ENCODE measurements at places on chromosomes 2 and 18. TPM values are rescaled to one million over a fixed set of nuclear protein-coding genes. Genes with fewer than 3 reads are reported as not detected.

The RGPD3 gene
- total RNA-seq = 0.13 TPM

The SIX2 gene
- 0.39 TPM for total RNA-seq

The FOXD4L1 gene
- total RNA-seq = 0.31 TPM

The ABHD1 gene
- total RNA-seq = 1.3 TPM

The FEV gene
- not detected for total RNA-seq

The ACTG2 gene
- total RNA-seq = 0.11 TPM

The XIRP2 gene
- not detected for total RNA-seq

The USP40 gene
- total RNA-seq = 27.9 TPM

The CCDC121 gene
- 4.1 TPM for total RNA-seq

The ALPI gene
- not detected for total RNA-seq

The RUFY4 gene
- total RNA-seq = not detected

The FSHR gene
- not detected for total RNA-seq

The CDH20 gene
- total RNA-seq = not detected

The DPYSL5 gene
- 3.8 TPM for total RNA-seq

The SPATA3 gene
- total RNA-seq = not detected

The IL18RAP gene
- total RNA-seq = not detected

The LRRFIP1 gene
- total RNA-seq = 99.1 TPM

The MOGAT1 gene
- total RNA-seq = not detected

The ANKRD30BL gene
- not detected for total RNA-seq
